ENCODE measurements at places on chromosomes 13 and 19.

- DNase-seq: peak; percentile 51
Measured at GRCh38 chr13:44231786-44232516, 141.7 kb upstream of the SERP2 start.

DNA sequence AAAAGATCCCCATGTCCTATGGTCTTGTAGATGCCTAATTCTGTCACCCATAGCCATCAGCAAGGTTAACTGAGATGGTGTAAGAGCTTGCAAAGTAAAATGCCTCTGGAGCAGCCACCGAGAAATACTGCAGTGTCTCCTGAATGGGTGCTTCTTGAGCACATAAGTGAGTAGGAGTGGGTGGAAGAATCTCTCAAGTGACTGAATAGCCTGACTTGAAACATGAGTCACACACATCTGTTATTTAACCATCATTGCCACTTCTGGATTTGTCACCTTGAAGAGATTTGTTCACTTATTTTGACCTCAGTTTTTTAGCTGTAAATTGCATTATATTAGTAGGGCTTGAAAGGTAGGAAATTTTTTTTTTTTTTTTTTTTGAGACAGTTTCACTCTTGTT is 2.3 kb downstream of the ZNF714 start:
- no peak for DNase-seq

DNA sequence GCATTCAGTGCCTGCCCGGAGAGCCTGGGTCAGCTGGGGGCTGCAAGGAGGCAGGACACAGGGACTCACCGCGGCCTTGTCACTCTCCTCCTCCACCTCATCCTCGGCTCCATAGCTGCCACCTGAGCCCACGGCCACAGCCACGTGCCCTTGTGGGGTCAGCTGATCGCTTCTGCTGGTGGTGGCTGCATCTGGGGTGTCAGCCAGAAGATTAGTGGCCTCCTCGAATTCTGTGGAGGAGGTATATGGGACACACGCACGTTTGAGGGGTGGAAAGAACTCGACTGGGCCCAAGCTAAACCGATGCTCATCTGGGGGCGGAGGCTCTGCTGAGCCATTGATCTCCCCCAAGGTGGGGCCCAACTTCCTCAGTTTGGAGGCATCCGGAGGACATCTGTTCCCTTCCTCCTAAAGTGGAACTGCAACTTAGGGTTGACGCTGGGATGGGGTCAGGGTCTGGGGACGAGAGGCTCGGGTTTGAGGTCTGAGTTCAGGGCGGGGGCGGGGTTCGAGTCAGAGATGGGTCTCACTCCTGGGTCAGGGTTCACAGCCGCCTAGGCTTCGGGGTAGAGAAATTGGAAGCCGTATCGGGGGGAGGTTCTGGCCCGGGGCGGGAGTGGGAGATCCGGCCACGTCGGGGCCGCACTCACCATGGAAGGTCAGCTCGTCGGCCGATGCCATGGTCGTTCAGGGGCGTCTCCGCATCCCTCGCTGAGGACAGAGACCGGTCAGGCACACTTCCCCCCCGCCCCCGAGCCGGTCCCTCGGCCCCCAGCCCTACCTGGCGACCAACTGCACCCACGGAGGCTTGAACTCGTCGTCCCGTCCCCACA is 493 bp downstream of the YIPF2 start:
- no peak for DNase-seq

DNA sequence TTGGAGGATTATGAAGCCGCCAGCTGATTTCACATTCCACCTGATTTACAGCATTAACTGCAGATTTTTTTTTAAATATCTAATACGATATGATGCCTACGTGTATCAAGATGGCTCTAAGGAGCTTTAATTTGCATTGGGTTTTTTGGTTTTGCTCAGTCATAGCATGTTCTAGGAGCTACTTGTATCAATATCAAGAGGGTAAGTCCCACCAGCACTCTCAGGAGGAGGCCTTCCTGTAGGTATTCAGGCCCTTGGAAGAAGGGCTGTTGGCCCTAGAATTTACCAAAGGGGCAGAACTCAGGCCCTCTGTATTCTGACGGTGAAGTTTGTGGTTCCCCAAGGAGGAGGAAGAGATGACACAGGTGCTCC is 97.2 kb upstream of the IPO5 start:
- DNase-seq: no peak

DNA sequence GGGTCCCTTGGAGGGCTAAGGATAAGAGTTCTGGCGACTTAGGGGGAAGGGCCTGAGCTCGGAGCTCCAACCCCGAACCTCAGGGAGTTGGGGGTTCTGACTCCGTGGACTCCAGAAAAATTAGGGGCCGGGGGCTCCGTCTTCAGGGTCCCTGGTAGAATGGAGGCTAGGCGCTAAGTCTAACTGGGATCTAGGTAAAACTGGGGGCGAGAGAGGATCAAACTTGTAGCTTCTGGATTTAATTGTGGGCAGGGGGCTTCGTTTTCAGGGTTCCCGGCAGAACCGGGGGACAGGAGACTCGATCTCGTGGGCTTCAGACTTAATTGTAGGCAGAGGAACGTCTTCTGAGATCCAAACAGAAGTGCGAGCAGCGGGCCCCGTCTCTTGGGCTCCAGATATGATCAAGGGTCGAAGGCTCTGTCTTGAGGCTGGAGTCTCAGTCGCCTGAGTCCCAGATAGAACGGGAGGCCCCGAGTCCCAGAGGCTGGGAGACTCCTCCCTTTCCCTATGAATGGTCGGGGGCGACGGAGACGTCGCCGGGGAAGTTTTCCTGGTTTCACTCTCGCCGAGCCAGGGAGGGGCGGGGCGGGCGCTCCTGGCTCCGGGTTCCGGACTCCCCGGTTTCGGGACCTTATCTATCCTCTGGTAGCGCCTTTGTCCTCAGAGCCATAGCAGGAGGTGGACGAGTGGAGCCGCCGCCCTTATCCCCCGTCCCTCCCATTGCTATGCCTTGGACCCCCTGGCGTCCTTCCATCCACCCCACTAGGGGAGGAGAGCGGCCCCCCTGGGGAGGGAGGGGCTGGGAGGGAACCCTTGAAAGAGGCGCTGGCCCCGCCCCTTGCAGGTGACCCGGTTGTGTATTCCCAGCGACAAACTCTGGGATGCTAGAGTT is 1.3 kb downstream of the NECTIN2 start:
- no peak for DNase-seq

- DNase-seq: no peak
Measured at GRCh38 chr13:77374786-77375185, 47.9 kb upstream of the MYCBP2 start.

GRCh38 chr13:112690283-112690929 is 568 bp downstream of the ATP11A start:
- no peak for DNase-seq

- DNase-seq: no peak
Measured at GRCh38 chr19:19471682-19472081, 43.7 kb downstream of the TSSK6 start.

DNA sequence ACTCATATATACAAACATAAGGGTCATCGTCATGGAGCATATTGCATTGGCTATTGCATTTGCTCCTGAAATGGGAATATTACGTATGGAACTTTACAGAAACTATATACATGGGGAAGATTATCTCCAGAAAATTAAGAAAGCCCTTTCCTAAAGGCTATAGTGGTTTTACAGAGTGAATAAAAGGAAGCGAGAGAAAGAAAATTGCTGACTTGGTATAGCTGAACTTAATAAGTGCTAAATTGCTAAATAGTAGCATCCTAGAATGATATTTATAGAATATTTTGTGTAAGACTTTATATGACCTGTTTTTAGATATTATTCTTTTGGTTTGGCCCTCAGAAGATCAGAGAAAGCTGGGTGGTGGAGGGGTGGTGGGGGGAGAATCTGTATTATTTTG is 114.6 kb downstream of the FLT1 start:
- no peak for DNase-seq

DNA sequence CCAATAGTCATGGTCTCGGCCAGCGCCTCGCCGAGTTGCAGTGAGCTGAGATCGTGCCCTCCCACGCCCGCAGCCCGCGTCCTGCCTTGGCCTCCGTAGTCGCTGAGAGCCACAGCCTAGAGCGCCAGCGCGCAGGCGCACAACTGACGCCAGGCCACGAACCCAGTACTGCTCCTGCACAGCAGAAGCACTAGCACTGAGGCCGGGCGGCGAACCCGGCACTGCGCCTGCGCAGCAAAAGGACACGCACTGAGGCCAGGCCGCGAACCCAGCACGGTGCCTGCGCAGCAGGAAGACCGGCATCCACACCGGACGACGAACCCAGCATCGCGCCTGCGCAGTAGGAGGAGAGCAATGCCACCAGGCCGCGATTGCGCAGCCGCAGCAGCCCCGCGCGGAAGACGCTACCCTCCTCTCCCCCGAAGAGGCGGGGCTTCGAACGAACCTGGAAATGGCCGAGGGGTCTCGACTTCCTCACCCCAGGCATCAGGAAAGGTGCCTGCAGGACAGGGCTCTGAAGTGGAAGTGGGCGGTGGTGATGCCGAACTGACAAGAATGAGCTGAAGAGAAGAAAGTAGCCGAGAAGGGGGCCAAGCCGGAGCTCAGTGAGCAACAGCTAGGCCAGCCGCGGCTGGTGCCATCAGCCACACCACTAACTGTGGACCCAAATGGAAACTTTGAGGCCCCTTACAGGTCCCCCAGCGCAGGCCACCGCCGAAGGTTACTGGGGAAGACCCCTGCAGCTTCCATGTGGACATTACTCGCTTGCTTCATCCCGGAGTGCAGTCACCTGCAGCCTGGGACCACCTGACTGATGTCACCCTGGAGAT is 7.5 kb downstream of the F10 start:
- no peak for DNase-seq

GRCh38 chr13:30619731-30620130 is 2.0 kb downstream of the USPL1 start:
- DNase-seq: no peak

- DNase-seq: no peak
Measured at GRCh38 chr19:34573226-34573864, 91.8 kb downstream of the WTIP start.

DNA sequence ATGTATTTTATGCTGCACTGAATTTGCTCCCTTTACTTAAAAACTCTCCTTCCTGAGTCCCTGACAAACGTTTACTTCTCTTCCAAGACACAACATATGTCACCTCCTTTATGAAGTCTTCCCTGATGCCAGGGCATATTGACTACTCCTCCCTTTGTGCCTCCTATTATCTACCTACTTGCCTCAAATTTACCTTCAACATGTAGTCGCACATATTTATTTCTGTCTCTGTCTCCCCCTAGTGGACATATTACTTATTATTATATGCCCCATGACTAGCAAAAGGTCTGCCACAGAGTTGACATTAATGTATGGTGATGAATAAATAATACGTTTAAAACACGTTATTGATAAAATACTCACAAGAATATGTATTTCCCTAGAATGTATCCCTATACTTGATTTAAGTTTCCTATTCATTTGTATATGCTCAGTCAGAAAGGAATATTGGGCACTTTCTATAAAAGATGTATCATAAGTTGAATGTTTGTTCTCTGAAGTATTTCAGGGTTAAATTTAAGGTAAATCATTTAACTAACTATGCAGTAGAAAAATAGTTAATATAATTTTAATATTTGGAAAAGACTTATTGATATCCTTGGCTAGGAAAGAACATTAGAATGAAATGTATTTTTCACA is 250.3 kb upstream of the ATXN8OS start:
- peak; percentile 29 for DNase-seq

- no peak for DNase-seq
Measured at GRCh38 chr13:25489238-25489637, 117.5 kb downstream of the ATP8A2 start.

GRCh38 chr13:114089341-114089740 is 43.1 kb downstream of the RASA3 start:
- DNase-seq: no peak

- DNase-seq: no peak
Measured at GRCh38 chr19:44212866-44213346, 574 bp downstream of the ZNF227 start.

DNA sequence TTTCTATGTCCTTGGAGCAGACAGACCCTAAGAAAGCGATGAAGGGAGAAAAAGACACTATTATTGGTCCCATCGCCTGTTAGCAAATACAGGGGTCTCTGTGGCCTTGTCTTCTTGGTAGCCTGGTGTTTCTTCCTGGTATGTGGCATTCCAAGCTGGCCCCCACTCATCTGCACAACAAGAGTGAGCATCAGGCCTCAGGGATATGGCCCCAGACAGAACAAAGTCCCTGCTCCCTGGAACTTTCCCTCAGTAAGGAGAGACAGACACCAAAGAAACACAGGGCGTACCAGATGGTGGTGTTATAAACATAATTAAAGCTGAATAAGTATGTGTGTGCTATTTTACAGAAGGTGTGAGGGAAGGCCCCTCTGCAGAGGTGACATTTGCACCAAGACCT is 48.2 kb upstream of the KPNA3 start:
- DNase-seq: no peak

DNA sequence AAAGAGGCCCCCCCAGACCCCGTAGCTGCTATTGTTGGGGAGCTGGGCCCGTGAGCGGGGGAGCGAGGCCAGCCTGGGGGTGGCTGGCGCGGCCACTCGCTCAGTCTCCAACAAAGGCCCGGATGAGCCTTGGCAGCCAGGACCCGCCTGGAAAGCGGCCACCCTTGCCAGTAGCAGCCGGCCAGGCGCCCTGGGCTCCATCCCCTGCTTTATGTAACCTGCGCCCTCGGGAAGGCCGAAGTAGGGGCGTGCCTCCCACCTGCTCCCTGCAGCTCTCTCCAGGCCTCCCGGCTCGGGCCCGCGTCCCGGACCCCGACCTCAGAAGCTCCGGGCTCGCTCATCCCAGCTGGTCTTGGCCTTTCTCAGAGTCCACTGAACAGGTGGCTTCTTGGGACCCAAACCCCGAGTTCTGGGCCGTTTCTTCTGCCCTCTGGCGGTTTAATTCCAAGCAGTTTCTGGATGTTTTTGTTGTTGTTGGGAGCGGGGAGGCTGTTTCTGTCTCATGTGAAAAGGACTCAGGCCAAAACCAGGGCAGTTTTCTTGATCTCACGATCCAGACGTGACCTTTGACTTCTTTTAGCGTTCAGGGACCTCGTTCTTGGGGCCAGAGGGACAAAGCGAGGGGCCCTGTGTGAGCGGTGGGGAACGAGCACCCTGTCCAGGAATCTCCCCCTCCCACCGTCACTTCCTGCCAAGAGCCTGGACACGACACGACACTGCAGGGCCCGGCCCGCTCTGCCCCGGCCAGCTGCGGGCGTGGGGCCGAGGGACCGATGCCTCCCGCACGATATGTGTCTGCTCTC is 1.2 kb downstream of the CDC34 start:
- no peak for DNase-seq

DNA sequence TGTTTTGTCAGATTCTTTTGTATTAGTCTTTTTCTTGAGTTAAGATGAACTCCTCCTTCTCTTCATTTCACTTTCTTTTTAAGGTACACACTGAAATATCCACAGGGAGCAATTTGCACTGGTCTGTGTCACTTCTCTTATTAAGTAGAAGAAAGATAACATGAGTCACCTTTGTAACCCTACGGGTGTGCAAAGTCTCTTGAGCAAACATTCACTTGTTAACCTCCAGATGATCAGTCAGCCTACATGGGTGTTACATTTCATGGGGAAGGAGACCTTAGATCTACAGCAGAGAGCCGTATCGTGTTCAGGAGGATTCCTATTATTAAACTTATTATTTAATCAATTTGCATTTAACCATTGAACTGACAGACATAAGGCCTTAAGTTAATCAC is 5.1 kb downstream of the ZNF507 start:
- DNase-seq: no peak

DNA sequence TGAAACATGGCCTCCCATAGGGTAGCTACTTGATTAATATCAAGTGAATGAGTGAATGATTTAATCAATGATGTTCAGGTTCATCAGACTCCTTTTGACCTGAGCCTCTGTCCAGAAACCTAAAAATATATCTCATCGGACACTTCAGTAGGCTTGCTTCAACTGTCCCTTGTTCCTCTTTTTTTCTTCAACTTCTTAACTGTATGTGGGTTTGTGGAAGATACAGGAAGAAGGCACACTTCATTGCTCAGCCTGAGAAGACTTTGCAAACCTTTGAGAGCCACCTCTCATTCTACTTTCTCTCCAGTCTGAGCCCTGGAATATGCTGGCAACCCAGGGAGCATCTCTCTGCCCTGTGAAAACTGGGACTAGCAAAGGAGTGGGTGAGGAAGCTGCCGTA is 557.0 kb downstream of the FGF9 start:
- DNase-seq: no peak
